GM13977 (cell line): ENCODE measurements at places on chromosomes 1 and 21.

DNA sequence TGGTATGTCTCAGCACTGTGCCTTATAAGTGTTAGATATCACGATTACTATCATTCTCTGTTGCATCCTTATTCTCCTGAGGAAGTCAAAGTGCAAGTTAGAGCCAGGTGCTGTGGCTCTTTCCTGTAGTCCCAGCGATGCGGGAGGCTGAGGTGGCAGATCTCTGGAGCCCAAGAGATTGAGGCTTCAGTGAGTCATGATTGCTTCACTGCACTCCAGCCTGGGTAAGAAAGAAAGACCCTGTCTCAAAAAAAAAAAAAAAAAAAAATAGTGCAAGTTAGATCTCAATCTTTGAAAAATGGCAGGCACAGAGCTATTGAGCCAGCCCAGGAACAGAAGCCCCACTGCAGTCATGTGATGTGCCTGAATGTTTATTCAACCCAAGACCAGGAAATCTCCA lies 147.8 kb upstream of the POGK start:
- no peak for DNase-seq

DNA sequence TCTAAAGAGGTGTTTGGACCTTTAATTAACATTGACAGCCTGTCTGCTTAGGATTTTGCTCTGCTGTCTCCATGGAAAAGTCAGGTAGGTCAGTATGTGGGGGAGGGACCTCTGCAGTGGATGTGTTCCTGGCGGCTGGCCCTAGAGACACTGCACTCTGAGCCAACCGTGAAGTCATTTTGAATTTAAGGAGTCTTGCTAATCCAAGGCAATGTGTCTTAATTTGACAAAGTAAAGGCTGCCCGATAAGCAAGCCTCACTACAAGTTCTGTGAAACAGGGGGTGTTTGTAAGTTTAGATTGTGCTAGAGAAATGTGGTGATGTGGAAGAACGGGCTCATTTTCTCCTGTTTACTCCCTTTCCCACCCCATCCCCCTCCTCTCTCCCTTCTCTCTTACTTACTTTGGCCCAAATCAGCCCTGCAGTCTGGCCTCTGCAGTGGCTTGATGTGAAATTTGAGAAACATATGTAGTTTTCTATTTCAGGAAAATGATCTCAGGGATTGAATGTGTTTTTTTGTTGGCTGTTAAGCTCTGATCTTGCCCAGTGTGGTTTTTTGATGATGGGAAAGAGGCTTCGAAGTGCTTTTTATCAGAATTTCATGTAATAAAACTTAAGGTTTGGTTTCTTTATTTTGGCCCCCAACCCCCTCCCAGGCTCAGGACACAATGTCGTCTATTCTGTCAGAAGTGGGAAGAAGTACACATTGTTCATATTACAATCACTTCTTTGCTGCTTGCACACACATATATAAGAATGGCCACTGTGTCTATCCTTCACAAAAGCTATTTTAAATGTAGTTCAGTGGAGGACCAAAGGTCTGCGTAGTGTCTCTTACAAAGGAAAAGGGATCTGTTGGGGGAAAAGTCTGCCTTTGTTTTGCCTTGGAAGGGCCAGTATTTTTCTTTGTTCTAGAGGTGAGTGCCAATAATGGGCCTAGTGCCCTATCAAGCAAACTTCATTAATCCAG lies 96.6 kb downstream of the FGGY start:
- DNase-seq = no peak

DNA sequence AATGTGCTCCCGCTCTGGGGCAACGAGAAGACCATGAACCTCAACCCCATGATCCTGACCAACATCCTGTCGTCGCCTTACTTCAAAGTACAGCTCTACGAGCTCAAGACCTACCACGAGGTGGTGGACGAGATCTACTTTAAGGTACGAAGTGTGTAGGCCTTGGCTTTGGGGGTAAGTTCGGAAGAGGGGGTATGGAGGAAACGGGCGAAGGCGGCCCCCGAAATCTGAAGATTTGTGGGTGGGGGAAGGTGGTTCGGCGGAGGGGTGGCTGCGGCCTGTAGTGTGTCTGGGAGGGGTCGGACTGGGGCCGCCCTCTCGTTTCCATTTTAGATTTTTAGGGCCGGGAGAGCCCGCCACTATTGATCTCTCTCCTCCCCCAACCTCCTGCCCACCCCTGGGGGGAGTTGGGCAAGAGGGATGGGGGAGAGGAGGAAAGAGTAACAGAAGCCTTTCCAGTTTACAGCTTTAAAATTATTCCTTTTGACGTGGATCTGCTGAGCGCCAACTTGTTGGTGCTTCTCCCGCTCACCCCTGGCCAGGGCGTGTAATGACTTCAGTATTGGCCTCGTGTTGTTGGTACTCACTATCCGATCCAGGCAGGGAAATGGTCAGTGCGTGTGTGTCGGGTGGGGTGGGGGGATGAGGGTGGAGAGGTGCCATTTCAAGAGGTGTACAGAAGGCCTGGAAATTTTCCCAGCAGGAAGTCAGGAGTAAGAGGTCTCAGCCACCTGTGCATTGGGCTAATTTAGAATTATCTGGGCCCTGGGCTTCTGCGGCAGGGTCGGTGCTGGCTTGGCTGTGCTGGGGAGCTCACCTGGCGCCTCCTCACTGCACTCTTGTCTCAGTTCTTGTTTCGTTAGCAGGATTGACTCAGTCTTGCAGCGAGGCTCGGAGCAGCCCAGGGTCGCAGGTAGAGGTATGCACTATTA lies 880 bp downstream of the PRPF38B start:
- peak; percentile 58 for DNase-seq

DNA sequence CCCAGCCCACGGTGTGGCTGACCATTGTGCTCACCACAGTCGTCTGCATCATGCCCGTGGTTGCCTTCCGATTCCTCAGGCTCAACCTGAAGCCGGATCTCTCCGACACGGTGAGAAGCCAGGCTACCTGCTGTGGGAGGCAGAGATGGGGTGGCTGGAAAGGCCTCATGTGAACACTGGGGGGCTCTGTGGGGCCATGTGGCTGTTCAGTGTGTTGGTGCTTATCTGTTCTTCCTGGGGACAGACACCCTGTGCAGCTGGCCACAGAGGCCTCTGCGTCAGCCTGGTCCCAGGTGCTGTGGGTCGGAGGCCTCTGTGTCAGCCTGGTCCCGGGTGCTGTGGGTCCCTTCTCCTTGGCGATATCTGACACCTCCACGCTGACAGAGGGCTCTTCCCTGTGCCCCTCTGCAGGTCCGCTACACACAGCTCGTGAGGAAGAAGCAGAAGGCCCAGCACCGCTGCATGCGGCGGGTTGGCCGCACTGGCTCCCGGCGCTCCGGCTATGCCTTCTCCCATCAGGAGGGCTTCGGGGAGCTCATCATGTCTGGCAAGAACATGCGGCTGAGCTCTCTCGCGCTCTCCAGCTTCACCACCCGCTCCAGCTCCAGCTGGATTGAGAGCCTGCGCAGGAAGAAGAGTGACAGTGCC lies 23.2 kb downstream of the ATP8B2 start:
- DNase-seq = no peak

DNA sequence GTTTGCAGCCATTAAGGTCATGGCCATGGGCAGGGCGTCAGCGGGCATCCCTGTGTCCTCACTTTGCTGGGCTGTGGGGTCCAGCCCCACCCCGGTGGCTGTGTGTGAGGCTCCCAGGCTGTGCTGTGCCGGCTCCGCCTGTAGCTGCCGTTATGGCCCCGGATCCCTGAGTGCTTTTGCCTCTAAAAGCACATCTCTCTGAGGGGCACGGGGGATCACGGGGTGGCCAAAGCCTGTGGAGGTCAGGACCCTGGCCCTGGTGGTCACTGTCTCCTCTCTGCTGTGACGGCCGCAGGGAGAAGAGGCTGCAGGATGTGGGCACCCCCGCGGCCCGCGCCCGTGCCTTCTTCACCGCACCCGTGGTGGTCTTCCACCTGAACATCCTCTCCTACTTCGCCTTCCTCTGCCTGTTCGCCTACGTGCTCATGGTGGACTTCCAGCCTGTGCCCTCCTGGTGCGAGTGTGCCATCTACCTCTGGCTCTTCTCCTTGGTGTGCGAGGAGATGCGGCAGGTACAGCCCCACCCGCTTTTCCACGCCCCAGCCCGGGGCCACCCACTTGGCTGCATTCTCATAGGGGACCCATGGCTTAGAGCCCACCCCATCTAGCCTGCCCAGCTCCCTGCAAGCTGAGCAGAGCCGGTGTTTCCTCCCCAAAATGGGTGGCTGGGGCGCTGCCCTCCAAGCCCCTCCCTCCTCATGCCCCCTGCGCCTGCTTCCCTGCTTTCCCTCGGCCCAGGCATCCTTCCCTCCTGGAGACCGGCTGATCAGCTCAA lies 48.2 kb downstream of the TRPM2 start:
- no peak for DNase-seq

GRCh38 chr1:26359981-26360806 lies 6.3 kb upstream of the CRYBG2 start:
- DNase-seq = peak; percentile 78

DNA sequence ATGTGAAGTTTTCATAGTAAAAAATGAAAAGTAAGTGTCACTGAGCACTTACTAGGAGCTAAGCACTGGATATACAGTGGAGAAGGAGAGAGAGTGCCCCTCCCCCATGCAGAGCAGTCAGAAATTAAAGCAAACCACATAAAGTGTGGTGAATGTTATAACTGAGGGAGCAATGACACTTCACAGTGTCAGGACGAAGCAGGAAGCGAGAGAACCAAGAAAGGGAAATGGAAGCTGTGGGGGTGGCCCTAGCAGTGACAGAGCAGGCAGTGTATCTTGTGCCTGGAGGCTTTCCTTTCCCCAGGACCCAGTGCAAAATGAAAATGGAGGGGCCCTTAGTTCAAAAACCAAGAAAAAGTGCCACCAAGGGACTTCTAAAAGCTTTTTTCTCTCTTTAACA lies 21.5 kb upstream of the RCAN3 start:
- peak; percentile 71 for DNase-seq

GRCh38 chr1:165365341-165365740 lies 8.8 kb upstream of the LMX1A start:
- no peak for DNase-seq

DNA sequence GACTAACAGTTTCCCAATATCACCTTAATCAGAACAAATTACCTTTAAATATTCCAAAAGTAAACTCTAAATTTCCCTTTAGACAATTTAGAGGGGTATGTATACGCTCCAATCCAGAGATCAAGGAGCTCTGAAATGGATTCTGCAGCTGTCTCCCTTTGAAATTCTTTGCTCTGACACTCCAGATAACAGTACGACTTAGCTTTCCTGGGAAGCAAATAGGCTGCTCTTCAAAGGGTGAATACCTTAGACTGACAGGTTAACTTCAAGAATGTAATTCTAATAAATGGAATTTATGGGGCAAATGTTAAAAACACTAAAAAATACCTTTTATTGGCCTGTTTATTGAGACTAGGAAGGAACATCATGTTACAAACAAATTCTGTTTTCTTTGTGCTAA lies 357.2 kb downstream of the USP25 start:
- DNase-seq = no peak

DNA sequence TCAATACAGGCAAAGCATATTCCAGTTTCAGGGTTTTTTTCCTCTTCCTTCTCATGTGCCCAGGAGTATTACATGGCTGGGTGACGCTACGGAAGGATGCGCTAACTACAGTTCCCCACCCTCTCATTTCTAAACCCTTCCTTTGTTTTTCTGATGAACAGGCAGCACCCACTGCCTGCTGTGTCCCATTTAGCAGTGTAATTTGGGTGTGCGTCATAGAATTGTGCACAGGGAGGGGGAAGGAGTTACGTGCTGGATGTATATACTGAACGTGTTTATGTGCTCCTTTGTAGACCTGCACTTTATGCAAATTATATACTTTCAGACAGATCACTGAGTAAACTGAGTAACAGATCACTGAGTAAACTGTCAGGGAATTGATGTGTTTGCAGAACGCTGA lies 44.5 kb downstream of the ELAPOR1 start:
- no peak for DNase-seq

DNA sequence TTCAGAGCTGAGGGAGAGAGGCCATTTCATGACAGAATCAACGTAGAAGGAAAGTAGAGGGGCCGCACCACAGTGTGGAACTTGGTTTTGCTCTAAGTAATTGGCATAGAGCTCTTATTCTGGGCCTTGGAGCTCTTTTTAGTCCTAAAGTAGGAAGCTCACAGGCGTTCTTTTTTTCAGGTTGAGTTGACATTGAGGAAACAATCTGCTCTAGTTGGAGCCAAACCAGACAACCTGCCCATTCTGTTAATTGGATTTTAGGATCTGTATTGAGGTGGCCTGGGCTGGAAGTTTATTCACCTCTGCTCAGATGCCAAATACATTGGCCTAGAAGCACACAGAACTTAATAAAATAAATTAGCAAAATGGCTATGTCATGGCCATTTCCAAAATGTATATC lies 1093.9 kb downstream of the ADGRL2 start:
- no peak for DNase-seq

DNA sequence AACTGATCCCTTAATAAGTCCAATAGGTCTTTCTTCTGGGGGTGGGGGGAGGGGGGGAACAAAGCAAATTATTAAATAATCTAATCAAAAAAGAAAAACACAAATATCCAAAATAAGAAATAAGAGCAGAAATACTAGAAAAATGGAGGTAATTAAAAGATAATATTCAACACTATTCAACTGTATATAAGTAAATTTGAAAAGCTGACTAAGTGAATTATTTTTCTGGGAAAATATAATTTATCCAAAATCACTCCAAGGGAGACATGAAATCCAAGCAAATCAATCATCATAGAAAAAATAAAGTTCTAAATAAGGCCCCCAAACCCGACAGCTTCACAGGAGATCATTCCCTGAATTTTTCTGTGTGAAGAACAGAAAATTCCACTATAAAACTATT lies 18.8 kb downstream of the VPS26C start:
- no peak for DNase-seq

DNA sequence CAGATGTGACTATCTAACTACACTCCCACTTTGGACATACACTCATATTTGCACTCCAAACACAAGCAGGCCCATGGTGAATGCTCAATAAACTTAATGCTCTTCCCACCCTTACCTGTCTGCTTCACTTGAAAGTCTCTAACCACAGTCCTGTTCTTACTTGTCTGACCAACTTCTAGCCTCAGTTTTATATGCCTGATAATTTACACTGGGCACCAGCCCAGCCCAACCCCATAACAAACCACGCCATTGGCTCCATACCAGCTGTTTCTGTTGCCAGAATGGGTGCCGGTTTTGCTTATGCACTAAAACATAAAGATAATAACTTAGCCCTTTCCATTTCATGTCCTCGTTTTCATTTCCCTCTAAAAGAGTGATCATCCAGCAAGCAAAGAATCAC lies 395.4 kb downstream of the NTNG1 start:
- no peak for DNase-seq

- no peak for DNase-seq
These were observed at the start of gene MXRA8 for GRCh38 chr1:1358433-1359271. Gene MXRA8, minus strand, starts transcription at chr1:1358555. Its CDS starts 51 bp downstream, at chr1:1358504.

DNA sequence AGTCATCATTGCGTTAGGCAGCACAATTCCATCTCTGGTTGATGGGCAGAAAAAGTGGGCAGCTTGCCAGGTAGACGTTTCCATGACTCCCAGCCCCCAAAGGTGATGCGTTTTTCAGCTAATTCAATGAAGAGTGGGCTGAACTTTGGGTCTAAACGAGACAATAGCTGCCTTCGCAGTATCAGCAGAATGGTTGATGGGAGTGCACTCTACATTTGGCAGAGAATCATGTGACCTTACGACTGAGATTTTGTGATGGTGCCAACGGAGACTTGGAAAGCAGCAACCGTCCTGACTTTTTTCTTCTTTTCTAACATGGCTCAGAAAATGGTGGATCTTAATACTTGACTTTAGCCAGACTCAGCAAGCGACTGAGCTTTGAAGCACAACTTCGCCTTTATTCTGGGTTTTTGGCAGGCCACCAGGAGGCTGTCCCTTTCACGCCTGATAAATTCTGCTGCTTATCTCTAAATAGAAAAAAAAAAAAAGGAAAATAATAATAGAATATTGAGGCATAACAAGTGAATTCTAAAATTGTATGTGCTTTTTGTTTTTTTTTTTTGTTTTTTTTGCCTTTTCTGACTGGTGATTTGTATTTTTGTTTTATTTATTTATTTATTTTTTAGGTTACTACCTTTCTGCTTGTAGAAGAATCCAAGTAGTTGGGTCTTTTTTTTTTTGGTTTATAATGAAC lies 804.8 kb downstream of the USP25 start:
- no peak for DNase-seq
